ENCODE measurements at places on chromosomes 6 and 20.
A peak's percentile ranks its signal among the peaks of the same experiment; 100 is the strongest.

GRCh38 chr6:156316583-156317125 is 460.5 kb upstream of the ARID1B start:
- no peak for DNase-seq

GRCh38 chr6:51953246-51953645 is 134.2 kb downstream of the PKHD1 start:
- no peak for DNase-seq

- no peak for DNase-seq
These were observed 9.3 kb upstream of the ARID1B start for GRCh38 chr6:156767603-156768467.

DNA sequence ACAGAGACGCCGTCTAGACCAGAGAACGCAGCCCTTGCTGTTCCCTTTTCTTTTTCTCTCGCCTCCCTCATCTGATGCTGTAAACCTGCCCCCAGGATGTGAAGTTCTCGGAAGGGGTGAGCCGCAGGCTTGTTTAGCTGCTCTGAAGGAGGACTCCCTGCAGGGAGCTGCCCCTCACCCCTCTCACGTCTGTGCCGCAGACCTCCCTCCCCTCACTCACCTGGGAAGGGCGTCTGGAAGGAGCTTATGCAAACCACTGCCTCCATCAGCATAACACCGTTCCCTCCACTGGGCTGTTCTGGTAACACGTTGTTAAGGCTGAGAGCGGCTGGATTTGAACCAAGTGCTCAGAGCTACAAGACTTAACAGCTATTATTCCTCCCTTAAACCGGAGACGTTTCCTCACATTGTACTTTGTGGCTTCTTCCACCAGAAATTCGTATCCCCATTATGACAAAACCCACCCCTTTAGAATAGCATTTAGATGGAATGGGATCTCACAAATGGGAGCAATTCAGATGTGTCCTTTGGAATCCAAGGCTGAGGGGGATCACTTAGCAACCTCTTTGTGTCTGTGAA is 99.8 kb downstream of the SMOC2 start:
- no peak for DNase-seq

GRCh38 chr20:3890398-3890751 is 1.2 kb downstream of the PANK2 start:
- peak; percentile 28 for DNase-seq

- DNase-seq, result no peak
These were observed 531 bp upstream of the CCN2 start for GRCh38 chr6:131951576-131952230.

- DNase-seq, result no peak
These were observed 217.9 kb upstream of the SPTLC3 start for GRCh38 chr20:12790859-12791258.

DNA sequence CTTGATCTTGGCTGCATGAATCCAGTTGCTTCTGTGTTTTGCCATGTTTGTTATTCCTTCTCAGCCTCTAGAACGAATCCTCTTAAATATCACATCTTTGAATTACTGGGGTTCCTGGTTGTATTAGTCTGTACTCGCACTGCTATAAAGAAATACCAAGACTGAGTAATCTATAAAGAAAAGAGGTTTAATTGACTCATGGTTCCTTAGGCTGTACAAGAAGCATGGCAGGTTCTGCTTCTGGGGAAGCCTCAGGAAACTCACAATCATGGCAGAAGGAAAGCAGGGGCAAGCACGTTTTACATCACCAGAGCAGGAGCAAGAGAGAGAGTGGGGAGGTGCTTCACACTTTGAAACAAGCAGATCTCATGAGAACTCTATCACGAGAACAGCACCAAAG is 18.0 kb upstream of the BFSP1 start:
- DNase-seq, result no peak

DNA sequence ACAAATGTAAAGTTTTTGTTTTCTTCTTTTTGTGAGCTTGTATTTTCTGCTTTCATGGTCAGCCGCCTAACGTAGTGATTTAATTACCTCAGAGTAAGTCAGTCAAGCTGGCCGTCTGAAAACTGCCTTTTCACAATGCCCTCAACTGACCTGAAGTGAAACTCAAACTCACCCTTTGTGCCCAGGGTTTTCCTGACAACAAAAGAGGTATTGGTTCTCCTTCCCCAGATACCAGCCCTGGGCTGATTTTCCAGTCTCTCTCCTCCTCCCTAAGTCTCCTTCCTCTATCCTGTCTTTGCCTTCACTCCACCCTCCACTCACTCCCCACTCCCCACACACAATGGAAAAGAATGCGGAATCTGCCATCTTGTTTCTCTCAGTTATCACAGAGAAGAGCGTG is 184.5 kb upstream of the HEY2 start:
- no peak for DNase-seq

DNA sequence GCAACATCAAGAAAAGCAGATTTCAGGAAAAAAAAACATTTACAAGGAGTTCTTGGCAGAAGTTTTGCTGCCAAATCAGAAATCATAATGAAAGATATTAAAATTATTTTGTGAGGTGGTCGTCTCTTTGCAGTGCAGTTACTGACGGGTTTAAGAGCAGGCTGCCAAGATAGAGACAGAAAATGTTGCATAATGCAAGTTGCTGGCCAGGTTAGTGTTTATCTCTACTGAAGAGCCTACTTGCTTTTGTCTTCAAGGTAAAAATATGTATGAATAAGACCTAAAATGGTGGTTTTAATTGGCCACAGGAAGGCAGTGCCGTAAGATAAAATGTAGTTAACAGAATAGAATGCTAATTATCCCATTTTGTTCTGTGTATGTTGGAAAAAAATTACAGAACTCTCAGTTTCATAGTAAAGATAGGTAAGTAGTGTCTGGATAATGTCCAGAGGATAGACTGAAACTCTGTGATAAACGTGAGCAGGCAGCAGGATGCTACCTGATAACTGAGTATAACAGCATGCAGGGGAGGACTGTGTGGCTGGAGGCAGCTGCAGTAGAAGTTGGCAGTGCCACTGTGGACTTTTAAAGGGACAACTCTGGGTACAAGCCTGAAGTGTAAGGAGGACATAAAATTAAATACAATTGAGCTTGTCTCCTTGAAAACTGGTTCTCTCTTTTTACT is 13.9 kb downstream of the FOXO3 start:
- DNase-seq, result no peak

DNA sequence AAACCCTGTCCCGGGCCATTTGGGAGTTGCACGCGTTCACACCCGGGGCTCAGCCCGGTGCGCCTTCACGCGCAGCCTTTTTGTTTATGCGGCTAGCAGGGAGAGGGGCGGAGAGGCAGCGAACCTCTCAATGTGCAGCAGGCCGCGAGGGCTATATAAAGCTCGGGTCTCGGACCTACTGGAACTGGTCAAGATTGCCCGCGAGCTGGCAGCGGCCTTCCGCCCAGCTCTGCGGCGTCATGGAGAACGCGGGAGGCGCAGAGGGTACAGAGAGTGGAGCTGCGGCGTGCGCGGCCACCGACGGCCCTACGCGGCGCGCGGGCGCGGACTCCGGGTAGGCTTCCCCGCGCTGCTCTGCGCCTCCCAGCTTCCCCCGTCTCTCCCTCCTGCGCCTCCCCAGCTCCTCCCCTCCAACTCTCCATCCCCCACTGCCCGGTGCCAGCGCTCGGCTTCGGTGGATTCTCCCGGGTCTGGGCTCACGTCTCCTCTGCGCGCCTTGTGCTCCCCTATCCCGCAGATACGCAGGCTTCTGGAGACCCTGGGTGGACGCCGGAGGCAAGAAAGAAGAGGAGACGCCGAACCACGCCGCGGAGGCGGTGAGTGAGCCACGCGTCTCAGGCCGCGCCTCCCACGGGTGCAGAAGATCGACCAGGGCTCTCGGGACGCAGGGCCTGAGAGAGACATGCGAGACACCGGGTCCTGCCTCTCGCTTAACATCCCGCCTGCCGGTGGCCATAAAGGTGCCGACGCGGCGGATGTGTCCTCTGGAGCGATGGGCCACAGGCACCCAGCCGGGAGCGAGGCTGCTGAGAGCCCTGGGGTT is at the start of gene RIPPLY2:
TSS of gene RIPPLY2 (plus strand) at position 183 of the 823 bp plus-strand sequence. CDS start at position 240, 57 bp downstream.
- no peak for DNase-seq

DNA sequence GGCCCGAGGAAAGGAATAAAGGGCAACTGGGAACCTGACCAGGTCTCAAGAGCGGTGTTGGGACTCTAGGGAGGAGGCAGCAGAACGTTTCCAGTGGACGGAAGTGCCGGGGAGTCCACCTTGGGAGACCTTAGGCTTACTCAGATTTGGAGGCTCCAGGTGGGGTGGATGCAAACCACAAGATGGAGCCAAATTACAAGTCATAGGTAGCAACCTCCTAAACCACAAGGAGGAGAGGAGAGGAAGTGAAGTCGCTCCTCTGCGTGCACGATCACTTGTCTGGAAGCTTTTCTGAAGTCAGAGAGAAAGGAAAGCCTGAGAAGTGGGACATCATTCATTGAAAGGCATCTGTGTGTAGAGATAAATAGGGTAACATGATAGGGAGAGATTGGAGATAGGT is 9.3 kb downstream of the HLA-DOA start:
- peak; percentile 59 for DNase-seq

GRCh38 chr6:35451354-35452182 is 570 bp upstream of the FANCE start:
- DNase-seq, result no peak

- DNase-seq, result no peak
These were observed 1.5 kb downstream of the HLA-DQA1 start for GRCh38 chr6:32638532-32639219.

- no peak for DNase-seq
These were observed 4.9 kb downstream of the ASCC3 start for GRCh38 chr6:100876251-100876650.

DNA sequence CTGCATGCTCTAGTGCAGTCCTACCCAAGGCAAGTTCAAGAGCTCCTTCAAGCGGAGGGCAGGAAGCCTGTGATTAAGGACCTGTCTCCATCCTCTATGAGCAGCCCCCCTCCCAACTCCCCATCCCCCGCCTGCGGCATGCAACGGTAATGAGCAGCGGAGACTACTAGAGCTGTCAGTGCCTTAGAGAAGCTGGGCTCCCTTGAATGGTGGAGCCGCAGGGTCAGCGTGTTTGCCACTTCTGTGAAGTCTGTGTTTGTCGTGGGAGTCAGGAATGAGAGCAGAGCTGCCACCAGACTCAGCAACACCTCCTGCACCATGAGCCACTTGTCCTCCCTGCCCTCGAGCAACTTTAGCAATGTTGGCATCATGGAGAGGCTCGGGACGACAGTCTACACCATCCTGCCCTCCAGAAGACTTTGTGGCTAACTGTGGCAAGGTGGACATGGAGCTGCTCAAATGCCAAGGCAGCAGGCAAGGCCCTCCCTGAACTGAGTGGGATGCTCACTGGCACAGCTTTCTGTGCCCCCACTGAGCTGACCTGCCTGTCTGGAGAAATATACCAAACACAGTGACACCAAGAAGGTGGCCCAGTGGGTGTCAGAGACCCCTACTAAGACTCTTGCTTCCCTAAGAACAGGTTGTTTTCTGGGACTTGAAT is 23.8 kb upstream of the SYNDIG1 start:
- DNase-seq, result no peak

DNA sequence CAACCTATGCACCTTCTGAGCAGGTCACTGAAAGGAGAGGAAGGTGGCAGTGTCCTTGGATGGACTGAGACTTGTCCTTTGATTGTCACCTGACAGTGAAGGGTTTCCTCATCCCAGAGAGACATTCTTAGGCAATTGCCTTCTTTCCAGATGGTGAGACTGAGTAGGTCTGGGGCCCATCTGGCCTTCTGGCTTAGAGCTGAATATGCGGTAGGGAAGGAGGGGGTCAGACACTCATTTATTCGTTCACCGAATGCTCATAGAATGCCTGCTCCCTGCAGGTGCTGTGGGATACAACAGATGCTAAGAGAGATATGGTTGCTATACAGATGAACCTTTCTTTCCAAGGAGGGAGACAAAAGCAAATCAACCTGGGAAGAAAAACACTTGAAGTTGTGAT is 76.8 kb downstream of the BMP6 start:
- no peak for DNase-seq

GRCh38 chr6:109977791-109978173 is 329 bp upstream of the GPR6 start:
- DNase-seq, result no peak

GRCh38 chr20:37209661-37210314 is 30.4 kb upstream of the MROH8 start:
- no peak for DNase-seq
